Non-pigmented ciliary epithelial cell (primary cell): ENCODE measurements at places on chromosomes 7 and 10.

GRCh38 chr7:103710247-103710646, 264.2 kb upstream of the SLC26A5 start:
- no peak for DNase-seq

DNA sequence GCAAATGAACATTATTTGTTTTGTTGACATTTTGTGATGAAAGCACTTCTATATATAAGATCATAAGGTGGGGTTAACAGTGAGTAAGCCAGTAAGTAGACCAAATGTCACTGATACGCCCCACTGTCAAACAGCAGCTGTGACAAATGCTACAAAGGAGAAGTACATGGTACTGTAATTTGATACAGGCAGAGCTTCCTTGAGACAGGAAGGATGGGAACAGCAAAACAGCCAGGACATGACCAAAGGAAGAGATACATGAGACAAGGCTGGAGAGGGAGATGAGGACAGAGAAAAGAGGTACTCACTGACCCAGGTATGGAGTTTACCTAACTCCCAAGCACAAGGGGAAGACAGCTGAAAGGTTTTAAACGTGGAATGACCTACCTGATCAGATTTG, 127.0 kb downstream of the SRPK2 start:
- no peak for DNase-seq

DNA sequence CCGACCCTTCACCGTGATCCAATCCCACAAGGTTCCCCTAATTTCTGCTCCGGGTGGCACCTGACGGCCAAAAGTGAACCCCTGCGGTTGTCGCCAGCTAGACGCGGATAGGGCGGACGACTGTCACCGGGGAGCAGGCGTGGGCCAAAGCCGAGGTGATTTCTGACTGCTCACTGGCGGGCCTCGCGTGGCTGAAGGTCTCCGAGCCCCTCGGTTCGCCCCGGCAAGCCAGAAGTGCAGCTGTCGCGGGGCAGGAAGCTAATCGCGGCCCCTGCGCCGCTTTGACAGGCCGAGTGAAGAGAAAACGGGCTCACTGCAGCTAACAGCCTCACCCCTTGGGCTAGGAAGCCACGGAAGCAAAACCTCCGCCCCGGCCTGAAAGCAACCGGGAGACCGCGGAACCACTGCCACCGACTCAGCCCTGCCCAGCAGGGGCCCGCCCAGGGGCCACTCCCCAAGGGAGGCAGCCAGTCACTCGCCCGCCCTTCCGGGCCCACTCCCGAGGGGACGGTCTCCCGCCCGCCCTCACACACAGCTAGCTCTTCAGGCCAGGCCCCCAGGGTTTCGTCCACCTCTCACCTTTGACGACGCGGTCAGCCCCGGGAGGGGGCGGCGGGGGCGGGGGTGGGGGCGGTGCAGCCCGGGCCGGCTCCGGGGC, 469 bp downstream of the PPP3CB start:
- no peak for DNase-seq

- no peak for DNase-seq
Observed at GRCh38 chr10:19046679-19047078, 1.9 kb upstream of the MALRD1 start.

- no peak for DNase-seq
Observed at GRCh38 chr10:95394161-95394880, 103.5 kb upstream of the PDLIM1 start.
